Fibroblast of pulmonary artery (primary cell): ENCODE measurements at places on chromosomes 12 and 14.
A peak's percentile ranks its signal among the peaks of the same experiment; 100 is the strongest.

DNA sequence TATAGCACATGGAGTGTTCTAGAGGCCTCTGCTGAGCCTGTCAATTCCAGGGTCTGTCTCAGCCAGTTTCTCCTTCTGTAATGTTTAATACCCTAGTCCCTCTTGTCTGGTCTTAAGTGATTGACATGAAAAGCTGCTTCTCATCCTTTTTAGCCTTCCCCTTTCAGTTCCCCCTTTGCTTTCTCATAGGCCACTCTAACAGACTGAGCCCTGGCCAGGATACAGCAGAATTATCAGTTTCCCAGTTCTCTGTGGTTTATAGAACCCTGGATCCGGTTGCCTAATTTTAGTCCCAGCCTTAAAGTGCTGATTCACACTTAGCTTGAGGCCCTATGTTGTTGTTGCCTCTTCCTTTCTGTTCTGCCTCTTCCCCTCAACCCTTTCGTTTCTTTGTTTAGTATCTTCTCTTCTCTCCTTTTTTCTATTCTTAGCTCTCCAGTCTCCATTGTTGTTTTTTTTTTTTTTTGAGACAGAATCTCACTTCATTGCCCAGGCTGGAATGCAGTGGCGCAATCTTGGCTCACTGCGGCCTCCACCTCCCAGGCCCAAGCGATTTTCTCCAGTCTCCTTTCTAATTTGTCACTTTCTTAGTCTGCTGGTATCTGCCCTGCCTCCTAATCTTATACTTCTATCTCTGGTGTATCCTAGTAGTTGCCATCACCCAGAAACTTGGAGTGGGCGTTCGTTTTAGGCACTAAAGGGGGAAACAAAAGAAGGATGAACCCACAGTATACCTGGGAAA, 2.9 kb upstream of the BIN2 start:
- DNase-seq: peak; percentile 92

- DNase-seq: no peak
These were observed 131.7 kb downstream of the MIPOL1 start for GRCh38 chr14:37329189-37330001.

GRCh38 chr12:108215458-108215857, 86.4 kb downstream of the WSCD2 start:
- DNase-seq: no peak

DNA sequence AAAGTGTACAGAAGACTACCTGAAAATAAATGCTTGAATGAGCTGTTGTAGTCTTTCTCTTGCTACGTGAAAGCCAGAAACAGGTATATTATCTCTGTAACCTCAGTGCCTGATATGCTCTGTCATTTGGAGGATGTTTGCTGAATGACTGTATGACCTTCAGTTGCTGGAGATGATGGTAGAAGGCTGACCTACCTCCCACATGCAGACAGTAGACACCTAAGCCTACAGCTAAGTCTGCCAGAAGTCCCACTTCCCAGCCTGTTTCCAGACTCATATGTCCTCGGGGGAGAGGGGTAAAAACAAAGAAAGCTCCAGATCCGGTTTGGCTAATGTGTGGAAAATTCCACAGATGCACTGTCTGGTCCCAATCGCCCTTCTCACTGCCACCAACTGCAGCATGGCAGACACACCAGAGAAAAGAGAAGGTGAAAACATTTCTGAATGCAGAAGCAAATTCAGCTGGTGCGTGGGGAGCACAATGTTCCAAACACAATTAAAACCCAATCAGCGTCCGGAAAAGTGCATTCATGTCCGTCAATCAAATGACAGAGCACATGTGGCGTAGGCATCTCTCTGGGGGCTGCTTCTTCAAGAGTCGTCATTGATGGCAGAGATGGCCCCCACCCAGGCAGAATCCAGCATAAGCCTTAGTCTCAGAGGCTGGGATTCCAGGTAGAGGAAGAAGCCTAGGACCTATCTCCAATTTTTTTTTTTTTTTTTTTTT, 76.3 kb upstream of the TBX3 start:
- DNase-seq: no peak

DNA sequence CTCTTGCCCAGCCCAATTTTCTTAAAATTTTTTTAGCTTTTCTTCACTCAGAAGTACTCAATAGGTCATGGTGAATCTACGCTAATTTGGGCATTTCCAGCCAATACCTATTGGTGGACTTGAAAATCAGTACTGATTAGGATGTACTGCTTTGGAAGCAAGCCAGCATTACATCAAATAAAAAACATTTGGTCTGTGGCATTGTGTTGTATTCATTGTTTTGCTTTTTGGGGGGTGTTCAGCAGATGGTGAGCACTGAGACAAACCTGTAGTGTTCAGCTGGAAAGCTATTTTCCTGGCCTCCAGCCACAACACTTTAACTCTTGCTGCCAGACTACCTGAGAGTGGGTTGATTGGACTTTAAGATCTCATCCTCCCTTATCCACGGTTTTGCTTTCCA, 4.0 kb downstream of the MAPKAPK5 start:
- peak; percentile 21 for DNase-seq

DNA sequence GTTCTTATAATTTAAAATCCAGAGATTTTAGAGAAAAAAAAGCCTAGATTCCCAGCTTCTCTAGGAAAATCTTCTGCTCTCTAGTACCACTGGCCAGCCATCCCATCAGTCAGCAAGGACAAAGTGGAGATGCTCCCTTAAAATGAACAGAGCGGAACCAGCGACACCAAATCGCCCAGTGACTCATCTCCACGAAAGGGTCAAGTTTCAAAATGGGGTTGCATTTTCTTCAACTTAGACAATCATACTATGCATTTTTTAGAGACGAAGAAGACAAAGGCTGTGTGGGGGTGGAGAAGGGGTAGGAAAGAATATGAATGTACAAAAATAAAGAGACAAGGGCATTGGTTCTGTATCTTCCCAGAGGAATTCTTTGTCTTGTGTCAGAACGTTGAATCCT, 212.0 kb downstream of the SLC15A4 start:
- DNase-seq: no peak
